ENCODE measurements at places on chromosomes 11 and 22. TPM values are rescaled to one million over a fixed set of nuclear protein-coding genes. Genes with fewer than 3 reads are reported as not detected.

Gene SCGB1D2
- total RNA-seq, result 1.2 TPM

Gene IFITM10
- total RNA-seq, result 0.27 TPM

Gene LBHD1
- total RNA-seq, result 4.1 TPM

Gene HEPACAM
- 4.6 TPM for total RNA-seq

Gene GAL3ST3
- 7.8 TPM for total RNA-seq

Gene SCN4B
- 11.3 TPM for total RNA-seq

Gene GPHA2
- total RNA-seq, result not detected

Gene DDIAS
- 2.3 TPM for total RNA-seq

Gene DEPDC7
- total RNA-seq, result 0.42 TPM

Gene NXPE2
- total RNA-seq, result 0.15 TPM

Gene CENPM
- total RNA-seq, result 0.79 TPM

Gene DAGLA
- 4.1 TPM for total RNA-seq

Gene SLC6A5
- 0.16 TPM for total RNA-seq
